ENCODE measurements at places on chromosomes 6 and 20.
A peak's percentile ranks its signal among the peaks of the same experiment; 100 is the strongest.

DNA sequence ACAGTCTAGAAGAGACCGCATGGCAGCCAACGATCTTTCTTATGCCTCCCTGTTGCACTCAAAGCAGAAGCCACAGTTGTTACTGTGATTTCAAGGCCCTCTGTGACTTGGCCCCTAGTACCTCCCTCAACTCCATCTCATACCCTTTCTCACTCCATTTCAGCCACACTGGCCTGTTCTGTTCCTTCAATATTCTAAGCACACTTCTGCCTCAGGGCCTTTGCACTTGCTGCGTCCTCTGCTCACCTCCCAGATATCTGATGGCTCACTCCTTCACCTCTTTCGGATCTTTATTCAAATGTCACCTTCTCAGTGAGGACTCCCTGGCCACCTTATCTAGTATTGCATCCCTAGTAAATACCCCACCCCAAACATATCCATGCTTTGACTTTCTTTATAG, 29.4 kb upstream of the CCN6 start:
- DNase-seq = no peak

- no peak for DNase-seq
These were observed 8.8 kb downstream of the TTI1 start for GRCh38 chr20:38024496-38024895.

DNA sequence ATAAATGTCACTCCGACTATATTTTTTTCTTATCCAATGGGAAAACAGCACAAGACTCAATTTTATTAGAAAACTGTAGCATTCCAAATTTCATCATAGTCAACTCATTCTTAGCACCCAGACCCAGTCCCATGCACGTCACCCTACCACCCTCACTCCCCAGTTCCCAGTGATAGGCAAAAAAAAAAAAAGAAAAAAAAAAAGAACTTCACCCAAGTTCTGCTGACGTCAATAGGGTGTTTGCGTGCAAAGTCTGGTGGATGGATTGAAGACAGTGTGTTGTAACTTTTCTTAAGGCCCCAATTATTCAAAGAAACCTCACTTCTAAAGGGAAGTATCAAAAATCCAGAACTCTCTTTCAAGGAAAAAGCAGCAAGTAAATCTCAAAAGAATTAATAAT, 213.9 kb upstream of the PRDM1 start:
- DNase-seq = peak; percentile 70

DNA sequence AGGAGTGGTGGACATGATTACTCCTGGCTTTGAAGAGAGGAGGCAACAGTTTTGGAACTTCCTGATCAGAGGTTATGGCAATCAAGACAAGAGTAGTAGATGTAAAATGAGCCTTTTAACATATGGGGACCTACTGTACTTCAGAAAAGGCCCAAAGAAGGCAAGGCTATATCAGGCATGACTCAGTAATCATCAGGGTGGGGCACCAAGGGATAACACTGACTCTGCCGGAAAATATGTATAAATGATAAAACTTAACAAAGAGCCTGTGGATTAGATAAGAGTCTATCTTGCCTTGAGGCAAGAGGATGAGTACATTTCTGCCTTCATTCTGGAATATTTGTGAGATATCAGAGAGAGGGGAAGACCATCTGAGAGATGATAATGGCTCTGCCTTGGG, 1389.9 kb upstream of the MAP3K7 start:
- no peak for DNase-seq

- no peak for DNase-seq
These were observed 15.0 kb downstream of the WRNIP1 start for GRCh38 chr6:2780102-2780737.

DNA sequence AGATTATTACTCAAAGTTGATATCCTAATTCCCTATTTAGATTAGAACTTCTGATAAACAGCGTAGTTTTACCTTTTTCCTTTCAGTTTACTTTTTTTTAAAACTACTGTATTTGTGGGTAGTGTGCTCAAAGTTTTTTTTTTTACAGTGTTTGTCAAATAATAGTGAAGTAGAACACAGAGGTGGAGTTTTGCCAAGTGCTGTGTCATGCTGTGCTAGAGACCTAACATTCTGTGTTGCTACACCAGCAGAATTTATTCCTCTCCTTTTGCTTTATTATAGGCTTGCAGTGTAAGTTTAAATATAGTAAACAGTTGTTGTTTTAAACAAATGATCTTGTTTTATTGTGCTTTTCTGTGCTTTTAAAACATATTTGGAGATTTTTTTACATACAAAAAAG, 125.4 kb downstream of the HIVEP1 start:
- DNase-seq = no peak

DNA sequence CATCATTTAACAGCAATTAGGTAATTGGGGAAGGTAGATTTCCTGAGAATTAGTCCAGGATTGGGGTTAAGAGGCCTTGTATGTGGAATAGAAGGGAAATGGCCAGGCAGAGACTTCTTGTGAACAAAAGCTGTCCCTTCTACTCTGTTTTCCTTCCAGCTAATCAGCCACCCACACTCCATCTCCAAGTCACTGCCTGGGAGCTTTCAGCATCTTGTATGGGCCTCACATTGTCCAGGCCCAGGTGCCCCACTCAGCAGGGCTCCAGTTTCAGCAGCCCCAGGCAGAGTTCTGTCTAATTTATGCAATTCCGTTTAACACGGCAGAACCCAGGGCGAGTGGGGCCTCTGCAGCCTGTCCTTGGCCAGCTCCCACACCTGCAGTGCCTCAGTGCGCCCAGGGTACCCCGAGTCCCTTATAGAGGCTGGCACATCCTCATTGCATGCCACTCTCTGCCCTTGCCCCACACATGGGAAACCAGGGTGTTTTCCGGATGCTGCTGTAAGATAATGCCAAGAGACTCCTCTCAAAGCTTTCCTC, 113.0 kb downstream of the EDN3 start:
- no peak for DNase-seq

DNA sequence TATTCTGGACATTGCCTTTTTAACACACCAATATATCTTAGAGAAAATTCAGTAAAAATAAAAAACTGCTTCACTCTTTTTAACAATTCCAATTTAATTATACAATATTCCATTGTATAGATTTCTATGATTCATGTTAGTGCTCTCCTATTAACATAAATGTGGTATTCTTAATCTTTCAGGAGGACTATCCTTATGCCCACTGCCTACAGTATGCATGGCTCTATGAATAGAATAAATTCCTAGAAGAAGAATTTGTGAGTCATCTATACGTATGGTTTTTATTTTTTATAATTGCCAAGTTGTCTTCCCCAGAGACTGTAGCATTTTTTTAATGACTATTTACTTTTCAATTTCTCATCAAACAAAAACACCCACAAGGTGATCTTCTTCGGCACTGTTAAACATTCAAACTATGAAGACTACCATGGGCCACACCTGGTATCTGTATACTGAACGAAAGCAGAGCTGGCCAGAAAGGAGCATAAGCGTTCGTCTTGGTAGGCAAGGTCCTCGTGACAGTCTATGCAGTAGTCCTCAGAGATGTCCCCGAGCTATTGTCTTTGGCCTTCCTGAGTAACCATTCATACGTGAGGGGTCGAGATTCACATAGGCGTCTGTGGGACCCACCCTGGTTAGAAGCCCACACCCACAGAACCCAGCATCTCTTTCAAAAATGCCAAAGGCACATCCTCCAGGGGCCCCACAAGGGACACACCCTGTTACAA, 74.6 kb downstream of the KIF16B start:
- no peak for DNase-seq

DNA sequence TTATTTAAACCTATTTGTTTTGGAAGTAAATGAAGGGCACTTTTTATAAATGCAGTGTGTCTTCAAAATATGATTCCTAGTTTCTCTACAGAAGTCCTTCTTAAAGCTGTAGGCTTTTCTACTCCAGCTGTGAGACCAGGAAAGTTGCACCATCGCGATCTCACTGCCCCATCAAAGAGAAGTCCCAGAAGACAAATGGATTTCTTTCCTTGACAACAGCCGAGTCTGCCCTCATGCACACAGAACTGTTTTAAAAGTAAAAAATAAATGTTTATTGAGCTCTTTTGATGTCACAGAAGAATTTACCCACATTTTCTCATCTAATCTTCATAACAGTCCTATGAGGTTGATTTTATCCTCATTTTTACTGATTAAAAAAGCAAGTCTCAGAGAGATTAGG, 324.4 kb upstream of the NT5E start:
- DNase-seq = no peak

GRCh38 chr20:23302801-23303200, 47.8 kb upstream of the NXT1 start:
- DNase-seq = no peak

DNA sequence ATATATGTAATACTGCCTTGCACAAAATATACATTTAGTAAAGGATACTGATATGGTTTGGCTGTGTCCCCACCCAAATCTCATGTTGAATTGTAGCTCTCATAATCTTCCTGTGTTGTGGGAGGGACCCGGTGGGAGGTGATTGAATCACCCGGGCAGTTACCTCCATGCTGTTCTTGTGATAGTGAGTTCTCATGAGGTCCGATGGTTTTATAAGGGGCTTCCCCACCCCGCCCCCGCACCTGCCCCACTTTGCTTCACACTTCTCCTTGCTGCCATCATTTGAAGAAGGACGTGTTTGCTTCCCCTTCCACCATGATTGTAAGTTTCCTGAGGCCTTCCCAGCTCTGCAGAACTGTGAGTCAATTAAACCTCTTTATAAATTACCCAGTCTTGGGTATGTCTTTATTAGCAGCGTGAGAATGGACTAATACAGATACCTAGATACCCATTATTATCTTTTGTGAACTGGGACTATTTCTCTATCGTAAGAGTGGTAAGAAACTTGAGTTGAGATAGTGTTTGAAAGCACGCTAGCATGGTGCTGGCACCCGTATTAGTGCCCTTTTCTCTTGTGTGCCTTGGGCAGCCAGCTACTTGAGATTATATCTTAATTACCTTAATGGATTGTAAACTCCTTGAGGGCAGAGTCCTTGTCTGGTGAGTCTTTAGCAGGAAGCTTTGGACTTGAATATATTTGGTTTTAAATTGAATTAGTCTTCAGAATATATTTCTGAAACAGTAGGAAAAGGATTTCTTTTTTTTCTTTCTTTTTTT, 25.6 kb downstream of the TOP1 start:
- no peak for DNase-seq

GRCh38 chr6:132993738-132994137, 179.4 kb downstream of the RPS12 start:
- no peak for DNase-seq

Measured in CD4-positive, alpha-beta T cell treated with Interleukin-4 for 1 hour (primary cell).